ENCODE measurements at places on chromosomes 12 and 14.

DNA sequence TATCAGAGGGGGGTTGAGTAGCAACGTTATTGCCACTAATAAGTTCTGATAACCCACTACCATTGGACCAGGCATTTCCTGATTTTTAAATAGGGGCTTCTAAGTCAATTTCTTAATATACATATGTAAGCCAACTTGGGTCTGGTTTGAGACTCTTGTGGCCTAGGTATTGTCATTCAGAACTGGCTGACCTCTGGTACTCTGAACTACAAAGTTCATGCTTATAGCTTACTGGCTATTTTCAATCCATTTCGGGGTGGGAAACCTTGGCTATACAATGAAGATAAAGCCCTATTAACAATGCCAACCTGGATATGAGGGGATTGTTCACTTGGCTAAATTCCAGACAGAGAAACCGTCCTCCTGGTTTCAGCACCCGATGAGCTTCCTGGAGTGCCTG, 8.7 kb downstream of the DYNLL1 start:
- DNase-seq: no peak

- DNase-seq: peak; percentile 80
These were observed 259.5 kb upstream of the E2F7 start for GRCh38 chr12:77324763-77325468.

DNA sequence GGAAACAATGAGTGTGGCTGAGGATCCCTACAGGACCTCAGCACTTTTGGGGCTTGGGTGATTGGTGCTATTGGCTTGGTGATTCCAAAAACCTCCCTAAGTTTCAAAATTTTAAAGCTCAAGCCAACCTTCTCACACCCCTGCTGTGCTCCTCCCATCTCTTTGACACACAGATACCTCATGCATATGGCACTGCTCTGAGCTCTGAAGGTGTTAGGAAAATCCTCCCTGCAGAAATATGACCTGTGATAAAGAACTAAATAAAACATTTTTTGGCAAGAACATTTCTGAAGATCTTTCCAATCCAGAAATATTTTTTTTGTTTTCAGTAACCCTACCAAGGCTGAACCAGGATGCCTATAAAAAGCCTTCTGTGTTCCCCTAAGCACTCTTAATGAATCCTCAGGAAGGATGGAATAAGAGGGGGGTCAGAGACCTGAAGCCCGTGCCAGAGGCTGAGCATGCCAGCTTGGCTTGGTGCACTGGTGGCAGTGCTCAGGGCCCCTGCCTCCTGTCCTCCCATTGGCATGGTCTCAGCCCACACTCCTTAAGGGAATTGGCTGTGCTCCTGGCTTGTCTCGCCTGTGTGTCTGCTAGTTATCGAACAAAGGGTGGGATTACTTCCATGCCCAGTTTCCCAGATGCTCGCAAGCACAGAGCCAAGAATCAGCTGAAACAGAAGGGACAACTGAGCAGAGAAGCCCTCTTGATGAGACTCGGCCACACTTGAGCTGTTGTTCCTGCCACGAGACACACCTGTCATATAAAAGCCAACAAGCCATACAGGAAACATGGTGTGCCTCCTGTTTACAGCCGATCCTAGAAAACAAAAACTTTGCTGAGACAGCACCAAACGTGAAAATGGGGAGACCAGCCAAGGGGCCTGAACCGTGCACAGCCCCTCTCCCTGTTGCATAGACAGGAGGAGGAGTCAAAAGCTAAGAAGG, 132.7 kb upstream of the EEA1 start:
- DNase-seq: no peak

- DNase-seq: peak; percentile 95
These were observed 13.5 kb upstream of the IRF2BPL start for GRCh38 chr14:77041881-77042545.

GRCh38 chr14:65354715-65355114, 57.8 kb upstream of the FUT8 start:
- no peak for DNase-seq

DNA sequence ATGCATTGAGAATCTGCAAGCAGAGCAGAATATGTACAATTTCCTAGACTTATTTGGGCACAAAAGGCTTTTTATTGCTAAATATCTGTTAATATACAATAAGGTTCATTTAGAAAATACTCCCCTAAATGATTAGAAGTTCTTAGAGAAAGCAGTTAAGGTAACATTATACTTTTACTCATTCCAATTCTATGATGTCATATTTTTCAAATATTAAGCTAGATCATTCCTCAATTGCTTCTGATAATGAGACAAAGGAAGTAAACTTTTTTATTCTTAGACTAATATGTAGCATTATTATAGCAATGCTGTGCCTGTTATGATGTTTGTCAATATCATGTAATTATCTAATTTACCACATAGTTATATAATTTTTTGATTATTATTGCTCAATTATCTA, 447.0 kb downstream of the SLC16A7 start:
- peak; percentile 8 for DNase-seq

GRCh38 chr12:115273456-115273855, 589.5 kb upstream of the TBX3 start:
- DNase-seq: peak; percentile 22

- DNase-seq: no peak
These were observed 77.8 kb upstream of the MYL2 start for GRCh38 chr12:110998165-110998564.

DNA sequence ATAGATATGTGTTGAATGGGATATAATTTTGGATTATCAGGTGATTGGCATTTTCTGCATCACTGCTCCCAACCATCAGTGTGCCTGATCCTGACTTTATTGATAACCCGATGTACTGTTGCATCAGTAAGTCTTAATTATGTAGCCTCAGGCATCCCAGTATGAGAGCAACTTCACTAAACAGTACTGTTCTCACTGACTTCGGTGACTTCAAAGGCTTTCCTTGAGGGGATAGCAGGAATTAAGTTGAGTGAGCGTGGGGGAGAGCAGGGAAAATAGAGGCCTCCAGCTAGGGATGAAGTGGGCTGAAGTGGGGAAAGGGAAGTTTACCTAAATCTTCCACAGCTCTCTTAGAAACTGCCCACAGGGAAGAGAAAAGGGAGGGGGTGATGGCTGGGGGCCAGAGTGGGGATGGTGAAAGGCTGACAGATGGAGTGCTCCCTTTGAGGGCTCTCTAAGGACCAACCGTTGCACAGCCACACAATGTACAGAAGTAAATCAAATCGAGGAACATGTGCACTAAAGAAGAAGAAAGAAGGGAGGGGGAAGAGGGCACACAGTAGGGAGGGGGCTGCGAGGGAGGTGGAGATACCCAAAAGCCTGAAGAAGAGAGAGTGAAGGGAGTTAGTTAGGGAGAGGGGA, 10.7 kb upstream of the NEUROD4 start:
- DNase-seq: no peak

GRCh38 chr14:30767624-30768023, 106.7 kb upstream of the COCH start:
- DNase-seq: no peak

- peak; percentile 88 for DNase-seq
These were observed 7.7 kb downstream of the AHNAK2 start for GRCh38 chr14:104970231-104971068.

- DNase-seq: no peak
These were observed 140.6 kb upstream of the PELI2 start for GRCh38 chr14:55977392-55978150.

- no peak for DNase-seq
These were observed 148.2 kb downstream of the SLC38A6 start for GRCh38 chr14:61129168-61129745.

DNA sequence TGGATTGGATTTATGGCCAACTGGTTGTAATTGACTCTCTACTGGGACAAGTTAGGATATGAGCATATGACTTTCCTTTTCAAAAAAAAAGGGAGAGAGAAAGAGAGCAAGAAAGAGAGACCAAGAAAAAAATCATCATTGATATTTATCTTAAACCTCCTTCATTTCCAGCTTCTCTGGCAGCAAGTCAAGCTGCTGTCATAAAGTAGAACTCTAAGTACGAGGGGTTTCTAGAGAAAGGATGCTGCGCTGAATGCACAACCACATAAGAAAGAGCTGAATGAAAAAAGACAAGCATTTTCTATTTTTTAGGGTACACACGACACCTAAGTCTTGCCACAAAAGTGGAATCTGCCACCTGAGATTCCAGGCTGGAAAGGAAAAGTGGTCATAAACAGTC, 182.6 kb downstream of the SLC25A21 start:
- no peak for DNase-seq

- DNase-seq: peak; percentile 62
These were observed 119.2 kb upstream of the NCOR2 start for GRCh38 chr12:124686370-124687173.

- DNase-seq: no peak
These were observed 411.4 kb upstream of the SOX5 start for GRCh38 chr12:24360907-24361306.

DNA sequence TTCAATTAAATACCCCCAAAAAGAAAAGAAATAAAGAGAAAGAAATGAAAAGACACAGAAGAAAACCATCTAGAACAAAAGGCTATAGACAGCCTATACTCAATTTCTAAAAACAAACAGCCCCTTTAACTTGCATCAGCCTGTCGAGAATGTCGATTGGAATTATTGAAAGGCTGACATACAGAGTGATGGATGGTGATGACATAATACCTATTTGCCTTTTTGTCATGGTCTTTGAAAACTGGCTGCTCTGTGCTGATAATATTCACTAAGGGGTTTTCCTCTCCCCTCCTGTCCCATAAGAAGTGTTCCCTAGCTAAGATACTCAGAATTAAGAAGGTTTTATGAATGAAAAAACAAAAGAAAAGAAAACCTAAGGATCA, 393.7 kb downstream of the SOX5 start:
- DNase-seq: no peak
